ENCODE measurements at places on chromosomes 11 and 22.

DNA sequence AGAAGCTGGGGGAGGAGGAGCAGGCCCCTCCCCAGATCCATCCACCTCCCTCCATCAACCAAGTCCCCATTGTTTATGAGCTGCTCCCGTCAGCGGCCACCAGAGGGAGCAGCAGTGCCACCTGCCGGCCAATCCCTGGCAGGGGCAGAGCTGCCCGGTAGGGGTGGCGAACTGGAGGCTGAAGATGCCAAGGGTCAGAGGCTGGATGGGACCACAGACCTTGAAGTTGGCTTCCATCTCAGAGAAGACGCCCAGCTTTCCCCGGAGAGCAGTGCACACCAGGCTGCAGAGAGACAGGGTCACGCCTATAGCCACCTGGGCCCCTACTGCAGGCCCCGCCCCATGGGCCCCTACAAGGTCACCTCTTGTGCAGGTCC, 3.6 kb downstream of the FIBP start:
- DNase-seq = peak; percentile 92

DNA sequence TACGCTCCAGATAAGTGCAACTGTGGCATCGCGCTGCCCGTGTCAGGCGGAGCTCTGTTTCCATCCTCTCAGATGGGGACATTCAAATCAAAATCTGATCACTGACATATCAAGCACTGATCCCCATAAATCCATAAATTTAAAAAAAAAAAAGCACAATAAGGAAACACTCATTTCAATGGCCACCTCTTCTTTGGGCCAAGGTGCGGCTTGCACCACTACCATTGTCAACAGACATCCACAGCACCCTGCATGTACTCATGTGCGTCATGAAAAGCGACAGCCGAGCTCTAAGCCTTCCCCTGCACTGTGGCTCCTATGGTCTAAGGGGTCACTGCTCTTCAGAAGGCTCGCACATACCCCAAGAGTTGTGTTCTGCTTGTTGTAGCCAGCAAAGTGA, 26.7 kb upstream of the SERPIND1 start:
- DNase-seq = no peak

DNA sequence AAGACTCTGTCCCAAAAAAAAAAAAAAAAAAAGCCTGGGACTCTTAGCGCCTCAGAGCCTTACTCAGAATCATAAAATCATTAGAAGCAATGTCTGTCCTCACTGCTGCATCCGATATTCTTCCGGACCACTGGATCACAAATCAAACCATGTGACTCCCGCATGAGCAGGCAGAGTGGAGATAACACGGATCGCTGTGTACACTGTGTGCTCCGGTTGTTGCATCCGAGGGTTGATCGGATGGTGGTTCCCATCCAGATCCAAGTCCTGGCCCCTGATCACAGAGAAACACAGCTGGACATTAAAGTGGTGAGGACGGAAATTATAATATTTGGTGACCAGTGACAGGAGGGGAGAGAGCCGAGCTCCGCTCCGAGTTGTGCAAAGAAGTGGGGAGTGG, 9.7 kb upstream of the TXNRD2 start:
- DNase-seq = no peak

GRCh38 chr11:13920756-13921155, 41.8 kb upstream of the SPON1 start:
- DNase-seq = no peak

- no peak for DNase-seq
Measured at GRCh38 chr11:6458352-6459098, 15.2 kb downstream of the TRIM3 start.

DNA sequence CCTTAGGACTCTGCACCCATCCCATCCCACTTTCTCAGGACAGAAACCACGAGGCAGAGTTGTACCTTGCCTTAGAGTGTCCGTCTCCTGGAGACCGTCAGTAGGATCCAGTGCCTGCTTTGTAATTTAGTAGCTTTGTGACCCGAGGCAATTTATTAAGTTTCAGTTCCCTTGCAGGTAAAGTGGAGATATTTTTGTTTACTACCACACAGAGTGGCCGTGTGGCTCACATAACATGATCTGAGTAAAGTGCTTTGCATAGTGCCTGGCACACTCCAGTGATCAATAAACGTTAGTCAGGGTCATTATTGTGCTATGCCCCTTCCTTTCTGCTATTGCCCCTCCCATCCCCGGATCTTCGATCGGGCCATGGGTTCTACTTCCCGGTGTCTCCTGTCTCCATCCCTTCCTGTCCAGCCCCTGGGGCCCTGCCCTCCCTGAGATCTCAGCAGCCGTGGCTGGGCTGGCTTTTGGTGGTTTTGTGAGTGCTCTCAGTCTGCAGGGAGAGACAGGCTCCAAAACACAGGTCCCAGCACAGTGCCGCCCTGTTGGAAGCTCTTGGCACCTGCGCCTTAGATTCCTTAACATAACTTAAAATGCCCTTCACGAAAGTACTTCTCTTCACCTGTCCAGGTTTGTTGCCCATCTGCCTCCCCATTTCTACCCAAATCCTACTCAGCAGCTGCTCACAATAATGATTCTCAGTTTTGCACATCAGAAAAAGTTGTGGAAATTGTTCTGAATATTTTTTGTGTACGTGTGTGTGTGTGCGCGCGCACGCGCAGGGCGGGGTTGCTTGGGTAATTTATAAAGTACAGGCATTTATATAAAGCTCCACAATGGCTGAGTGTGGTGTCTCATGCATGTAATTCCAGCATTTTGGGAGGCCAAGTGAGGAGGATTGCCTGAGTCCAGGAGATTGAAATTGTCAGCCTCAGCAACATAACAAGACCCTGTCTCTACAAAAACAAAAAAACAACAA, 753.7 kb downstream of the NTM start:
- no peak for DNase-seq

GRCh38 chr22:33579448-33580093, 340.7 kb downstream of the LARGE1 start:
- peak; percentile 41 for DNase-seq

DNA sequence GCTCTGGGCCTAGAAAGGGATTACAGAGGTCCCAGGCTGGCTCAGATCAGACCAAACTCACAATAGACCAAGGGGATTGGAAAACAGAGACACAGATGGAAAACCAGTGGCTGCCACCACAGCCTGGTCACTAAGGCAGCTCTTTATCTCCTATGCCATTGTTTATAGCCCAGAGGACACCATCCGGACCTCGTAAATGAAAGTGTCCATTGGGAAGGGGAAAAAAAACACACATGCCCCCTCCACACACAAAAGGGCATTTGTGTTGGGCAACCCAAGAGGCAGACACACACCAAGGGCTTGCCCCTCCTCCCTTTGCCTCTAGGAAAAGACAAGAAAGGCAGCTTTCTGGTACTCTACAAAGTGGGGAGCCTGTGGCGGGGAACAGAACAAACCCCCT, 85.9 kb downstream of the GAB2 start:
- no peak for DNase-seq

- DNase-seq = no peak
Measured at GRCh38 chr11:34564807-34565241, 51.2 kb upstream of the ELF5 start.

DNA sequence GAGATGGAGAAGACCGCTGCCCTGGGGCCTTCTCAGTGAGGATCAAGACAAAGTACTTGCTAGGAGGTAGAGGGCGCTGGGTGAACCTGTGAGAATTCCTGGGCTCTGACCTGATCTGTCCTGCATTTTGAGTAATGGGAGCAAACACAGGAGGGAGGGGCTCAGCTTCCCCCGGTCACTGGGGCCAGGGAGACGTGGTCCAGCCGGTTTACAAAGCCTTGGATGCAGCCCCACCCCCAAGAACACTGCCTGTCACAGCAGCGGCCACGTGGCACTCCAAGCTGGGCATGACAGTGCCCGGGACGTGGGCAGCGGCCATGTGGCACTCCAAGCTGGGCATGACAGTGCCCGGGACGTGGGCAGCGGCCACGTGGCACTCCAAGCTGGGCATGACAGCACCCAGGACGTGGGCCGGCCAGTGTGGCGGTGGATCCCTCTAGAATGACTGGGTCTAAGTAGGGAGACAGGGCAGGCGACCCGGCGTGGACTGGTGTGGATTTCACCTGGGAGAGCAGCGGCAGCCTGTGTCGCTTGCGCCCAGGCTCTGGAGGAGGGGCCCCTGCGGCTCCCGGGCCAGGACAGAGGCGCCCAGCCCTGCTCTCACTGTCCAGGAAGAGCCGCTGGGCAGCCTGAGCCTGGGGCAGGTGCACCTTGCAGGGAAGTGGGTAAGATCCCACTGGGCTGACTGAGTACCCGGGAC, 2.5 kb upstream of the TTLL8 start:
- no peak for DNase-seq

- DNase-seq = no peak
Measured at GRCh38 chr11:46555267-46556054, 38.4 kb downstream of the AMBRA1 start.

- no peak for DNase-seq
Measured at GRCh38 chr11:75319035-75319877, 32.2 kb downstream of the ARRB1 start.

DNA sequence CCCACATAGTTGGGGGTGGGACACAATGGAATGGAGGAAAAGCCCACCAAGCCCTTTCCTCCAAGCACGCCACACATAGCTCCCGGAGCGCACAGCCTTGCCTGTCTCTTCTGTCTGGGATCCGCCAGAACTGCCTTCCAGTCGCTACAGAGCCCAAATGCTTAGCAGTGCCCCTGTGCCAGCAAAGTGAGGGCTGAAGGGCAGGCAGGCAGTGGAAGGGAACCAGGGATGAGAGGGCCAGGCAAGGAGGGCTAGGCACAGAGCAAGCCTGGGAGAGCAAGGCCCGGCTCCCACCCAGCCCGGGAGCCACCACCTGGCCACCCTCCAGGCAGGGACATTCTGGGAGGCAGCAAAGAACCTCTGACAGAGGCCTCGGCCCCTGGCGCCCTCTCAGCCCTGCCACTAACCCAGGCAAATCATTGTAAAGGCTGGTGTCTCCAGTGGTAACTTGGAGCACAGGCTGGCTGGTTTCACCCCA, 32.5 kb downstream of the PPP2R1B start:
- DNase-seq = no peak

DNA sequence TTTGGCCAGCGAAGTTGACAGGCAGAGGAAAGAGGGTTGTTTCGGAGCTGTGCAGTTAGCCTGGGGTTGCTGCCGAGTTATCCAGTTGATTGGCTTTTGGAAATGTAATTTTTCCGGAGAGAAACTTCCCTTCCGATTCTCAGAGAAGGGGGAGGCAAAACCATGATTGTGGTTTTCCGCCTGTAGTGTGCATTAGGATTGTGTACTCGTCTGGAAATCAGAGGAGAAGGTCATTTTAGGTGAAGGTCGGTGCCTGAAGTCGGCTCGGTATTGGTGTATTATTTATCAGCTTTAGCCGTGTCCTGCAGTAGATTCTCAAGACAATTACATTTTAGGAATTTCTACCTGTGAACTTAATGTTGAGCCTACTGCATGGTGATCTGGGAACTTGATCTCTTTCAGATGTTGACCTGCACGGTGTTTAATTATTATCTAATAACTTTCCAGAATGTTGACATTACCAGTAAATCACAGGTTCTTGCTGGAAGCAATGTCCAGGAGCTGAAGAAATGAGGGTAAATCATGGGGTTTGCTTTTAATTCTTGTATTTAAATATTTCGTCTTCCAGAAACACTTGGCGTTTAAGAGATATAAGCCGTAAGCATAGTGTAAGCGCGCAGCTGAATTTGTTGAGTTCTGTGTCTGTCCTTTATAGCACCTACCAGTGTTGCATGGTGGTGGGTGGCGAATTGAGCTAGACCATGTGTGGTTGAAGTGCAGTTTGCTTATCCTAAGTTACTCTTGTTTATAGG, 1.3 kb downstream of the ARHGEF12 start:
- DNase-seq = no peak

DNA sequence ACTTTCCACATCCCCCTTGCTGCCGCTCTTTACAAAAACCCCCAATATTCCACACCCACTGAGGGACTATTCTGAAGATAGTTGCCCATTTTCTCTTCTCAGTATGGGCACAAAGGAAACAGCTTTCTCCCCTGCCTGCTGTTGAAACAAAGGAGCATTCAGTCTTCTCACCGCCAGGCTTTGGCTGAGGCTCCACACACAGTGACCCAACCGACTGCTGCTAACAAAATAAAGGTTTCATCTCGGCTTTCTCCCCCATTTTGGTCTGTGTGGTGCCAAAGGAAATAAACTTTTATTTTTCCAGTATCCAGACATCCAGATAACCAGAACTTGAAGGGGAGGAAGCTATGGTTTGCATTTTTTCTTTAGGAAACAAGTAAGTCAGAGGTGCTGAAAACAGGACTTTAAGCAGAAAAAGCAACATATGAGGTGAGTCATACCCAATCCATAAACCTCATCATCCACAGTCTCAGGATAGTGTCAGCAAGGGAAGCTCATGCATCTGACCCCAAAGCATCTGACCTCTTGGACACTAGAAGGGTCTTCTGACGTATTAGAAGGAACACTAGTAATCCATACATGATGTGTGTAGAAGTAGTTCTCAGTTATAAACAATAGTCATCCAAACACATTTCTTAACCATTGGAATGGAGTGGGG, 6.4 kb downstream of the CLMP start:
- DNase-seq = no peak

DNA sequence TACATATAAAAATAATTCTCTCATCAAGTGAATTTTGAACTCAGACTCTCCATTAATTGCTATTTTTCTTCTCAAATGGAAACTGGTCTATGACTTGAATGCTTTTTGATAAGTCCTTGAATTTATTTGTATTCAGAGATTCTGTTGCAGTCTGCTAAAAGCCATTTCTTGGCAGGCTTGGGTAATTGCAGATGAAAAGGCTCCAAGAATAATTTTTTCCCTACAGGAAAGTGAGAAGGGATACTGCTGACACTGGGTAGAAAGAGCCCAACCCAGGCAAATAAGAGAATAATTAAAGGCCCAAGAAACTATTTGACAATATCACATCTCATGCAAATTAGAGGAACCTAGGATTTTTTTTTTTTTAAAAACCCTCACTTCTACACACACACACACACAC, 246.5 kb upstream of the DDI1 start:
- DNase-seq = no peak

DNA sequence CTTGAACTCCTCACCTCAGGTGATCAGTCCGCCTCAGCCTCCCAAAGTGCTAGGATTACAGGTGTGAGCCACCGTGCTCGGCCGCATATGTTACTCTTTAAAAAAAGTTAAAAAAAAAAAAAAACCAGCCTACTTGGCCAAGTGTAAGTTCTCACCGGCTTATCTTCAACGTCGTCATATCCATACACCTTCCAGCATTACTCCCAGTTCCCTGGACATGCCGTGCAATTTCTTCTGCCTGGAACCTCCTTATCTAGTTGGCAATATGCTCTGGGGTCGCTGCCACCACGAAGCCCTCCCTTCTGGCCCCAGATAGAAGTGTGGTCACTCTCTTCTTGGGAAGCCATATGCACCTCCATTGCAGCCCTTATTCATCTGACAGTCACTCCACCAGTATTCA, 36.3 kb upstream of the CBX7 start:
- no peak for DNase-seq

GRCh38 chr11:67352546-67353316, 615 bp downstream of the POLD4 start:
- no peak for DNase-seq

GRCh38 chr11:69339041-69339733, 45.2 kb downstream of the MYEOV start:
- DNase-seq = no peak

DNA sequence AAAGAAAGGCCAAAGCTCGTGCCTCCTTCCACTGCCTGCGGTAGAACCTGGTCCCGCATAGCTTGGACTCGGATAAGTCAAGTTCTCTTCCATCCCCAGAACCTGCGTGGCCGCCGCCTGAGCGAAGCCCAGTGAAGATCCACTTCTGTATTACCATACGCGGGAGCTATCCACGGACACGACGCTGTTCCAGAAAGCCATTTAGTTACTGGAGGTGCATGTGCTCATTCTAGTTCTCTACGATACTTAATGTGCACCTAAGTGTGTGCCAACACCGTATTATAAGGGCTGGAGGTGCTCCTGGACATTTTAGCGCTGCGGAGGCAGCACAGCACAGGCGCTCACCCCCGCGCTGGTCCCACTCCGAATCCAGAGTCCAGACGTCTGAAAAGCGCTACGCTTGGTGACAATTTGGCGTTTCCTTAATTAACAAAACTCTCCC, 1.4 kb downstream of the WT1 start:
- no peak for DNase-seq

Data from HuH-7.5 (cell line).